ENCODE measurements at places on chromosomes 12 and 14. TPM values are rescaled to one million over a fixed set of nuclear protein-coding genes. Genes with fewer than 3 reads are reported as not detected.

GRCh38 chr12:84150201-84150600 is 762.4 kb downstream of the SLC6A15 start:
- DNase-seq = no peak

DNA sequence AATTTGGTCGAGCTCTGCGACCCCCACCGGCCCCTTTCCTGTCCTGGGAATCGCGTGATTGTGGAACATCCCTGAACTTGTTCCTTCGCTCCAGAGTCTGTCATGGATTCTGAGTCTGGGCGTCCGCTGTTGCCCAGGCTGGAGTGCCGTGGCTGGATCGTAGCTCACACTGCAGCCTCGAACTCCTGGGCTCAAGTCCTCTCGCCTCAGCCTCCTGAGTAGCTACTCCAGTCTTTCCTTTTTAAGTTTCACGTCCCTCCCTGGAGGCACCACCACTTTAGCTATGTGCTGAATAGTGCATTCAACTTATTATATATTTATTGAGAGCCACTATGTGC is 698 bp downstream of the ACOT6 start:
- no peak for DNase-seq

The RNU4-1 gene
- total RNA-seq = 1,538 TPM

The IL31 gene
- not detected for total RNA-seq

The GPR132 gene
- 1.5 TPM for total RNA-seq

The CCDC59 gene
- 33.5 TPM for total RNA-seq

GRCh38 chr14:89041257-89041582 is 216.8 kb downstream of the TTC8 start:
- DNase-seq = peak; percentile 58

The LPAR5 gene
- total RNA-seq = 13.6 TPM

- DNase-seq = no peak
Observed at GRCh38 chr12:1283316-1283715, 292.3 kb downstream of the ERC1 start.

All from ureter (tissue), 1 donor.